ENCODE measurements at places on chromosomes 11 and 22.

GRCh38 chr11:58674609-58675008 lies 52.1 kb downstream of the CNTF start:
- no peak for DNase-seq

GRCh38 chr11:28619846-28620540 lies 511.8 kb downstream of the METTL15 start:
- peak; percentile 77 for DNase-seq

DNA sequence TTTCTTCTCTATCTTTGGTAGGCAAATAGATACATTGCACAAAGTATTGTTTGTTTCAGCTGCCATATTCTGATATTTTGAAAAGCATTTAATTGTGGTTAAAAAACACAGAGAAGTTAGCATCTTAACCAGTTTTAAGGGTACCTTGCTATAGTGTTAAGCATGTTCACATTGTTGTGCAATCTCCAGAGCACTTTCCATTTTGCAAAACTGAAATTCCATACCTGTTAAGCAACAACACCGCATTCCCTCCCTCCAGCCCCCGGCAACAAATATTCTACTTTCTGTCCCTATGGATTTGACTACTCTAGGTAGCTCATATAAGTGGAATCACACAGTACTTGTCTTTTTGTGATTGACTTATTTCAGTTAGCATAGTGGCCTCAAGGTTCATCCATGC lies 33.9 kb downstream of the CNTF start:
- DNase-seq = no peak

DNA sequence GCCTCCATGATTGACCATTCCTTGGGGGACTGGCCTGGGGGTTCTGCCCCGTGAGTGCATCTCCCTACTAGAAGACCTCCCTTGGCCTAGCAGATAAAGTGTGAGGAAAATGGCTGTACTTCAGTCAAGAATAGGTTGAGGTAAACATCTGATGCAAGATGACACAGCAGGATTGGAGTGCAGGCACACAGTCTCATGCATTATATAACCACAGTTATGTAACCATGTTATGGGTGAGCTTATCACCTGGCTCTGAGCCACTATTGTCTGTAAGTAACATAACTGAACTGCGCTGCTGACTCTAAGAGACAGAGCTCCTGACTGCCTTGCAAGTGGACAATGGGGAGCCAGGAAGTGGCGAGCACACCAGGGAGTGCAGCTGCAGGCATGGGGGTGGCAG lies 378.7 kb upstream of the ANO5 start:
- DNase-seq = no peak

- peak; percentile 26 for DNase-seq
Measured at GRCh38 chr11:96748639-96749370, 359.0 kb downstream of the JRKL start.

GRCh38 chr11:16049611-16050010 lies 306.7 kb downstream of the SOX6 start:
- DNase-seq = no peak

GRCh38 chr11:64878223-64878493 lies 263 bp downstream of the EHD1 start:
- no peak for DNase-seq

- peak; percentile 86 for DNase-seq
Measured at GRCh38 chr11:47408598-47409439, 429 bp downstream of the SLC39A13 start.

GRCh38 chr11:119318240-119319135 lies 1.6 kb upstream of the MCAM start:
- DNase-seq = peak; percentile 97

GRCh38 chr11:127643268-127644058 lies 642.9 kb upstream of the KIRREL3 start:
- DNase-seq = no peak

DNA sequence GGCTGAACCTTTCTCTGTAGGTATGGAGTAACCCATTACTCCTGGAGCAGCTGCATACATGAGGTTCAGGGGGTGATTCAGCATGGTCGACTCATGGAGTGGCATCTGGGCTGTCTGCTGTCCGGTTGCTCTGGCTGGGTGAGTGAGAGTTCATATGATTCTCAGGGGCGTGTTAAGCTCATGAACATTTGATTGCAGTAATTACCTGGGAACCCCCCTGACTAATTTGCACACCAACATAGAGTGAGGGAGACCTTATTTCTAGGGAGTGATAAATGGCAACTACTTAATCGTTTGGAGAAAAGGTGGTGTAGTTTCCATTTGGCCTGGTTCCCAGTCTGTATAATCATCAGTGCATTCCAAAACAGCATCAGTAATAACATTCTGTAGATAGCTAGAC lies 661.9 kb downstream of the ETS1 start:
- no peak for DNase-seq

DNA sequence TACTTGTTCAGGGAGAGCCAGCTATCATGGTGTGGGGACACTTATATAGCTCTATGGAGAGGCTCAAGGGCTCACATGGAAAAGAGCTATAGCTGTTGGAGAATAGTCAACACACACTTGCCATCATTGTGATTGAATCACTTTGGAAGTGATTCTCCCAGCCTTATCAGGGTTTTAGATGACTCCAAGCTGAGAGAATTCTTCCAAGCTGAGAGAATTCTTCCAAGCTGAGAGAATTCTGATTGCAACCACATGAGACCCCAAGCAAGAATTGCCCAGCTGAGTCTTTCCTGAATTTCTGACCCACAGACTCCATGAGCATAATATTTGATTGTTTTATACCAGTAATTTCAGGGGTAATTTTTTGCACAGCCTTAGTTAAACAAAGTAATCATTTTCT lies 1318.3 kb upstream of the RAG2 start:
- peak; percentile 12 for DNase-seq

GRCh38 chr22:46070803-46071450 lies 79.4 kb upstream of the PPARA start:
- DNase-seq = peak; percentile 41

DNA sequence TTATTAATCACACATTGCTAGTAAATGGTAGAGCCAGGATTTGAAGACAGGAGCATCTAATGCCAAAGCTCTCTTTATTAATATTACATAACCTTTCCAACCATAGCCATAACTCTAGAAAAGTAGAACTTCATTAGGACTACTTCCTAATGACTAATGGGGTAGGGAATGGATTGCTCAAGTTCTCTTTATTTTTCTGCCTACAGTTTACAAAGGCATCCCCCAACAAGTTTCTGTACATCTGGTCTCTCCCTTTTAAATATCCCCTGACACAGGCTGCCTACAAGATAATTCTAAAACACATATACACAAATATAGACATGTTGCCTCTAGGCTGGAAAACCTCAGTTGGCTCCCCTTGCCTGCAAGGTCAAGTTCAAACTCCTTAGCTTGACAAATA lies 534.9 kb downstream of the SOX6 start:
- DNase-seq = peak; percentile 84

DNA sequence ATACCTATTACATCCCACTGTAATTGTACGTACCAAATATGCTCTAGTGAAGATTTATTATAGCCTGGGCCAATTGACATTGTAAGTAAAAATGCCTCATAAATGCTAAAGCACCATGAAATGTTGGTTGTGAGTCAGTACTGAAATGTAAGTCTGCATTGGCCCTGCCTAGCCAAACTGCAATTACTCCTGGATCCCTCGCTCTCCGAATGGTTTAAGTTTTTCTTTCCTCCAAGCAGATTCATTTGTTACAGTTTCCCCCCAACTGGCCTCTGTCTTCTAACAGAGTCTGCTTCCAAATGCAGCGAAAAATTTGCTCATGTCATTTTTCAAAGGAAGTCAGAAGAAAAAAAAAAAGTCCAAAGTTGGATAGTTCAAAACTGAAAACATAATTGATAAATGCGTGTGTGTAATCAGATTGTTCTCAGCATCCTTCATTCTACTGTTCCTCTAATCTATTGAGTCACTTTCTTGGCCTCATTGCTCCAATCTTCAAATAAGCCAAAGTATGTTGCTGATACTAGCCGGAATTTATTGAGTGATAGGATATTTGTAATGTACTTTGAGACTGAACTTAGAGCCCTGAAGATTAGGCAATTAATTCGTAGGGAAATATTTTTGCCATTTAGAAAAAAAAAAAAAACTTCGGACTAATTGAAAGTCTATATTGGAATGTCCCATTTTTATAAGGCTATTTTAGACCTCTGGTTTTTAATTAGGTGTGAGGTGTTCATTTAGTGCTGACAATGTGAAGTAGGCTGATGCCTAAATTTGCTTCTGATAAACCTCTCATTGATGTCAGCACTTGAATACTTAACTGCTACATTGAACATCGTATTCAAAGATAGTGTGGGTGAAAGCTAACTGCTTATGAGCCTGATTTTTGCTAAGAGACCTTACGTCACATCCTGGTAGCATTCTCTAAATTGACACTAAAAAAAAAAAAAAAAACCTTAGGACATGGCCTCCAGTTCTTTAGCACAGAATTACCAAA lies 93.4 kb downstream of the WT1 start:
- peak; percentile 65 for DNase-seq

GRCh38 chr11:86932924-86933875 lies 22.0 kb downstream of the FZD4 start:
- no peak for DNase-seq

GRCh38 chr22:19176175-19176643 lies 2.3 kb downstream of the SLC25A1 start:
- no peak for DNase-seq

- no peak for DNase-seq
Measured at GRCh38 chr11:19966441-19966840, 193.8 kb downstream of the DBX1 start.

GRCh38 chr22:35977136-35977535 lies 51.5 kb downstream of the RBFOX2 start:
- DNase-seq = no peak

DNA sequence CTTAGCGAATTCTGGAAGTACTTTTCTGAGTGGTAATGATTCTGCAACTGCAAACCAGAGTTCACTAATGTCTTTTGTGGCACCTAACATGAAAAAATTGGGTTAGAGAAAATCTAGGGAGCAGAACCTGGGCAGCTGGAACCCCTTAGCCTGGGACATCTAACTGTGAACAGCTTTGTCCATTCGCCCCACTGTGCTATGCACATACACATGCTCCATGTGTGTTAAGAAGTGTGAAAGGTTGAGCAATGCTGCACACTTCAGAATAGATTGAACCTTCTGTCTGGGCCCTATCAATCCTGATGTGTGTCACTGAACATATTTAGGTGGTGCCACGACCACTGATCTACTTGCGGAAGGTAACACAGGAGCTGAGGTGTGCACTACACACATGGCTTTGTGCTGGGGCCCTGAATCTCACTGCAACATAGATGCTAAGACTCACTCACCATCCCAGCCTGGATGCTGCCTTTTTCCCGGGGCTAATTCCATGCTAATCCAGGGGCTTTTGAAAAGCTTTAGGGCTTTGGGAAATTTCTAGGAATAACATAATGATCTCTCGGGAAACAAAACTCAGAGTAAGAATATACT lies 976.2 kb downstream of the NTM start:
- no peak for DNase-seq

- DNase-seq = peak; percentile 67
Measured at GRCh38 chr11:100929377-100929776, 200.2 kb downstream of the PGR start.

GRCh38 chr22:26466196-26466595 lies 17.4 kb downstream of the HPS4 start:
- no peak for DNase-seq

GRCh38 chr11:102306817-102307726 lies 10.2 kb upstream of the BIRC3 start:
- no peak for DNase-seq

GRCh38 chr11:112583261-112583893 lies 322.7 kb upstream of the PLET1 start:
- DNase-seq = no peak
